Erythroblast (primary cell): ENCODE measurements at places on chromosomes 7 and 10.

GRCh38 chr7:138981332-138982203 is at the start of gene KIAA1549:
Gene KIAA1549, minus strand, starts transcription at chr7:138981389. Its CDS starts 120 bp downstream, at chr7:138981269.
- DNase-seq, result peak; percentile 83

- DNase-seq, result no peak
Measured at GRCh38 chr10:24375510-24375909, 166.6 kb downstream of the KIAA1217 start.

- no peak for DNase-seq
Measured at GRCh38 chr10:62960416-62960815, 144.2 kb upstream of the EGR2 start.

DNA sequence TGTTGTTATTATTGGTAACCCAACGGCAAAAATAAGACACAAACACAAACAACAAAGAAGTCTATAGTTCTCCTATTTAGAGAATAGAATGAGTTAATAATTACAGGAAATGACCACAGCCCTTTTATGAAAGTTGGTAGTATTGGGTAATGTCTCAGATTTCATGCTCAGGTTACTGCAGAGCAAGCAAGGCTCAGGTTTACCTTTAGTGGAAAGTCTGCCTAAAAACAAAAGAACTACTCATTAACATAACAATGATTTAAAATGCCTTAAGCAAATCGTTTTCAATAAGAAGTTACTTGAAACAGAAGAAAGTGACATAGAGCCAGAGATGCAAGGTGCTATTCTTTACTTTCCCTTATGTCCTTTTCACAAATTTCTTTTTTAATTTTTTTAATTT is 441.2 kb downstream of the PLXDC2 start:
- no peak for DNase-seq

GRCh38 chr10:11869743-11870460 is 46.7 kb downstream of the PROSER2 start:
- DNase-seq, result no peak

DNA sequence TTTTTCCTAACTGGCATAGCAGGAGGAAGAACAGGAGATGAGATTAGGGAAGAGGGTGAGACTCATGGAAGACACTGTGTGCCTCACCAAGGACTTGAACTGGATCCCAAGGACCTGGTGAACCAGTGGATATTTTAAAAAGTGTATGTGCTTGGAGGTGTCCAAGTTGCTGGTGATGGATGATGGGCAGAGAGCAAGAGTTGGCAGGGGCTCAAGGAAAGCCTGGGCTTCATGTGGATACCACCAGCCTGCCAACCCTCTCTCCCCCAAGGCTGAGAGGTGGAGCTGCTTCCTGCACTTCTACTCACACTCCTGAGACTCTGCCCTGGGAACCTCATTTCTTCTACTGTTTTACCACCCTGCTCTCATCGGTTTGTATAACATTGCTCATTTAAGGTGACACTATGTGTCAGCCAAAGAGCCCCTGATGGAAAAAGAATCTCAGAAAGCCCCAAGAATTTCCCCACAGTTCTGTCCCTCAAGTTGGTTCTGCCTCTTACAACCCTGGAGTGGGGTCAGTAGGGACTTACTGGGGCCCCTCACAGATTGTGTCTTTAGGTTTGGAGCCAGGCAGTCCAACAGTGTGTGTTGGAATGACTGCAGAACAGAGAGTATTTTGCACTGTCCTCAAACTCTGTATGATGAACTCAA is 56.2 kb upstream of the PDCD4 start:
- no peak for DNase-seq

DNA sequence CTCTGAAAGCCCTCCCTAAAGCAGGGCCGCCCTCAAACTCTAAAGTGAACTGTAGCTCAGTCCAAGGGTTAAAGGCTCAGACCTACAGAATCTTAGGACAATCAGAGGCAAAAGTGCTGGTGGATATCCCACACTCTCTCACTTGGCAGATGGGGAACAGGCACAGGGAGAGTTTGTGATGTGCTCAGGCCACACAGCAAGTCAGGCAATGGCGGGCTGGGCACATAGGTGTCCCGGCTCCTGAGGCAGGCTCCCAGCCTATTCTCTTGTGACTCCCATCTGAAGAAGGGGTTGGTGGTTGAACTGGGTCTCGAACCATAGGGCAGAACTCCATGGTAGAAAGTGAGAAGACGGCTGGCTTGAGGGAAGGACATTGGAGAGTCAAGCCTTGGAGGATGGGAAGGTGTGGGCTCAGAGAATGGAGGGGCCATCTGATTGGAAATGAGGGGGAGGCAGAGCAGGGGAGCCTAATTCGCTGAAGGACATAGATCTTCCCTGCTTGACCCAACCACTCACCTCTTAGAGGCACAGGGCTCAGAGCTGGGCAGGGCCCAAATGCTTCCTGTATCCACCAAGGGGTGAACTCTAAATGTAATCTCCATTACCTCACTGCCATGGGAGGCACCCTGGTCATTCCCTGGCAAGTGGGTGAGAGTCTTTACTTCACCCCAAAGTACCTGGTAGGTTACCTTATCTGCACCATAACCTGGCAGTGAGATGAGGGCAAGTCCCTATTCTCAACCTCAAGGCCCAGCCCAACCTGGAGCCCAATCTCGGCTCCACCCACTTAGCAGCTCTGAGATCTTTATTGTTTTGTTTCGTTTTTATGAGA is 4.9 kb upstream of the ZMIZ1 start:
- no peak for DNase-seq
